Fibroblast of villous mesenchyme (primary cell): ENCODE measurements at places on chromosomes 3 and 15. TPM values are rescaled to one million over a fixed set of nuclear protein-coding genes. Genes with fewer than 3 reads are reported as not detected.

Gene AADACL2
- total RNA-seq: not detected in 2 replicates

DNA sequence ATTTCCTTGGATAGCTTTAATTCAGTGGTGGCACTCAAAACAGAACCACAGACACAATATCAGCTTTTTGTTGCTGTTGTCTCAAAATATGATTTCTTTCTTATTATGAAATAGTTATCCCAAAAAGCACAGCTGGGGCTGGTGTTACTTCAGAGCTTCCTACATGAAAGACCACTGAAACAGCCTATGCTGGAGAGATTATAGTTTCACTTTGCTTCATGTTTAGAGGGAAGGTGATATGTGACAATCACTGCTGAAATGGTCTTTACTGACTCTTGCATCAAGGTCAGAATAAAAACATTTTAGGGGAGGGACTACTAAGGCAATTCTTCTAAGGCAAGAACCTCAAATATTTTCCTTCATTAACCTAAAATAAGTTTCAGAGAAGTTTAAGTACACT lies 190.7 kb downstream of the TNIK start:
- no peak for DNase-seq

DNA sequence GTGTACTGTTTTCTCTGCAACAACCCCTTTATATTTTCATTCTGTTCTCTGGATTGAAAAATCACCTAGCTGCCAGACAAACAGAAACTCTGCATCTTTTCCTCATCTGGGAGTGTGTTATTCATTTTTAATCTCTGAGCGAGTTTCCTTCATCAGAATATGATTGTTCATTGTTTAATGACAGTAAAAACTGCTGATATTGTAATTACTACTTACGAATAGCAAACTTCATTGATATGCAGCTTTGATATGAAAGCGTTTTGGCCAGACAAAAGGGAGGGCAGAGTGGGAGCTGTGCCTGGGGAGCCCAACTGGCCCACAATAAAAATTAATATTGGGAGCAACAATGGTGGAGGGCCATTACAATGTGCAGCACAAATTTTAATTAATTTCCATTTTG lies 132.7 kb upstream of the SKOR1 start:
- no peak for DNase-seq

DNA sequence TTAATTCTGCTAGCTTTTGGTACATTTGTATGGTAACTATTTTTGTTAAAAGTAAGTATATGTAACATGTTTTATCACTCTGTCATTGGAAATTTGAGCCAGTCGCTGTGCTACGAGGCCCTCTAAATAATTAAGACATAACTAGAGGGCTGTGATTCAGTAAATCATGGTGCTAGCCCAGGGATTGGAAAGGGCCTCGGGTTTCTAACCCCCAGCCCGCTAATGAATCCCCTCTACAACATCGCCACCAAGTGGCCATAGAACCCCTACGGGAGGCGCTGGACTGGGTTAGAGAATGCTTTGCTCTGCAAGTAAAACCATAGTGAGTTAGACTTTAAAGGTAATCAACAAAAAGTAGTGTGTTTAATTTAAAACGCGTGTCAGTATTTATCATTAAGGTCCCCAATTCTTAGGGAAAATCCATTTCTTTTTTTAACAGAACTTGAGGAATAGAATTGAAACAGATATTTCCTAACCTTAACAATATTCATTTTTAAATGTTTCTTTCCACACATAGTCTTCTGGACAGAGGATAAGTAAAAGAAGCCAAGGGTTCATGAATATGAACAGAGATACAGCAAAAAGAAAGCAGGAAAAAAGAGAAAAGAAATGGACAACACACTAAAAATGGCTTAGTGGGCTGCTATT lies 744.7 kb downstream of the EPHA3 start:
- DNase-seq: peak; percentile 2

GRCh38 chr15:51382787-51383186 lies 41.3 kb downstream of the GLDN start:
- DNase-seq: peak; percentile 50

GRCh38 chr15:79408041-79408440 lies 24.1 kb upstream of the MINAR1 start:
- peak; percentile 4 for DNase-seq

GRCh38 chr3:59762941-59763340 lies 713.1 kb upstream of the CFAP20DC start:
- peak; percentile 39 for DNase-seq

DNA sequence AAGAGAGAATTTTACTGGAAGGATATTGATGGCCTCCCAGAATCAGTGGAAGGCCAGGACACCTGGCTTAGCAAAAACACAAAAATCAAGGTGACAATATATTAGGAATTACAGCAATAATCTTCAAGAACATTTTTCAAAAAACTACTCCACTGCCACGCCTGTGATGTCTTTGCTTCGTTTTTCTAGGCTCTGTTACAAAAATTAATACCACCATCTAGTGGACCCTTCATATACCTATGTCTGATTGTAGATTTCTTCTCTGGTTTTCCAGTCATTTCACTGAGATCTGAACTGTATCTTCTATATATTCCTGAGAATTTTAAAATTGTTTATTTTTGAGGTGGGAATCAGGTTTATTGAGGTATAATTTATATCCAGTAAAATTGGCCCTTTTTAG lies 5.6 kb upstream of the SLC33A1 start:
- peak; percentile 31 for DNase-seq

- no peak for DNase-seq
Measured at GRCh38 chr15:51692154-51692553, 10.9 kb downstream of the SCG3 start.

Gene TRH
- not detected in 2 replicates for total RNA-seq

Gene IQCH
- total RNA-seq: 2.6 and 4.7 TPM in 2 replicates

- no peak for DNase-seq
Measured at GRCh38 chr15:73225358-73226015, 143.3 kb downstream of the HCN4 start.

DNA sequence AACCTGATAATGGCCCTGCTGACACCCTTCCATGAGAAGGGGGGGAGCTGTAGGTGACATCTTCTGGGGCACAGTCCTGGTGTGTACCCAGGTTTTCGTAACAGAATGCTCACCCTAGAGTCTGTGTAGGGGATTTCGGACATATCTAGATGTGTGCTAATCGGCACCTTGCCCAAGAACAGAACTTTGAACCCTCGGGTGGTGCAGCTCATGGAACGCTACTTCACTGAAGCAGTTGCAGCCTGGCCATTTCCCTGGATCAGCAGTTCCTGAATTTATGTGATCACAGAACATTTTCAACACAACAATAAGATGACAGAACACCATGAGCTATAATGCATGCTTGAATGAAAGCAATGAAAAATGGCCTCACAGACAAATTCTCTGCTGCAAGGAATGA lies 57.5 kb upstream of the MUC13 start:
- no peak for DNase-seq

Gene CD276
- total RNA-seq: 81.2 and 93.4 TPM in 2 replicates

- DNase-seq: no peak
Measured at GRCh38 chr3:27287052-27287451, 82.1 kb downstream of the NEK10 start.

Gene CYP11A1
- 0.64 and 0.86 TPM in 2 replicates for total RNA-seq

DNA sequence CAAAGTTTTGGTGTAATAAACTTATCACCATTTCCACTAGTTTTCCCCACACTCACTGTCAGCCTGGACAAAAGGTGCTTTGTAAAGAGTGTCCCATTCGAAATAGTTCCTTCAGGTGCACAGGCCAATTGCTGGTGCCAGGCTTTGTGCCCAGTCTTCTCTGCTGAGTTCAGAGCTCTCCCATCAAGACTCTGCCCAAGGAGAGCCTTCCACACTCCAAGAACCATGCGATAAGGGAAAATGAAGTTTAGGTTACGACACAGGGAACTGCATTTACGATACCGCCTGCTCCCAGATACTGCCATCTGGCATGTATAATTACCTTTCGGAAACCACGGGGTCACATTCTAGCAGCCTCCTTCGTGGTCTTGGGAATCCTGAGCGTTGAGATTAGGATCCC lies 379.6 kb downstream of the MECOM start:
- DNase-seq: no peak

DNA sequence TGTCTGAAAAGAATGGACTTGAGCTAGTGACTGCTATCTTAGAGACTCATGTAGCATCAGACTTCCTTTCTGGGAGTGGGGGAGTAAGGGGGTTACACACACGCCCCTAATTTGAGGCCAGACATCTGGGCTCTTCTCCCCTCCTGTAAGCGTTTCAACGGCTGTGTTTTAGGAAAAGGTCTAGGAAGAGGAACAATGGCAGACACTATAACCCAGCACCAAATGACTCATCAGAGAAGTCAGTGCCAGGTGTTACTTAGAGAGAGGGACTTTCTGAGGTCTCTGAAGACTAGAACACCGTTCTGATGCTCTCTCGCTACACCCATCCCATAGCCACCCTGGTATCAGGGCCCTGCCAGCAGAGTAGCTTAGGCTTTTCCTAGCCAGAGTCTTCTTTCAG lies 65.5 kb downstream of the SSUH2 start:
- DNase-seq: no peak
